ENCODE measurements at places on chromosomes 7 and 10. TPM values are rescaled to one million over a fixed set of nuclear protein-coding genes. Genes with fewer than 3 reads are reported as not detected.

FGL2 gene
- 1.3 TPM for total RNA-seq

FAM241B gene
- 0.18 TPM for total RNA-seq

DNA sequence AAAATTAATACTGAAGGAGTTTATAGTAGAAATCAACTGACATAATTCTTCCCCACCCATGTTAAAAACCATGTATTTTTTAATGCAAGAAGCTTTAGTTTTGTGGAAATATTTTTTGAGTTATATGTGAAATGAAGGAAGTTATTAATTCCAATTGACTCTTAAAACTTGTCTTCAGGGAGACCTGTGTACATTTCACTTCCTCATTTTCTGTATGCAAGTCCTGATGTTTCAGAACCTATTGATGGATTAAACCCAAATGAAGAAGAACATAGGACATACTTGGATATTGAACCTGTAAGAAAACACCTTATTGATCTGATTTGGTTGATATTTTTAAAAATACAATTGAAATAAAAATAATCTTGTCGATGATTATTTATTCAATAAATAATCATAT, 33.3 kb downstream of the CD36 start:
- DNase-seq, result no peak

- DNase-seq, result no peak
Observed at GRCh38 chr10:118116715-118117449, 70.1 kb upstream of the RAB11FIP2 start.

- DNase-seq, result peak; percentile 47
Observed at GRCh38 chr7:40356871-40357709, 222.3 kb downstream of the SUGCT start.

- DNase-seq, result no peak
Observed at GRCh38 chr10:75744261-75744660, 312.8 kb downstream of the LRMDA start.

DNA sequence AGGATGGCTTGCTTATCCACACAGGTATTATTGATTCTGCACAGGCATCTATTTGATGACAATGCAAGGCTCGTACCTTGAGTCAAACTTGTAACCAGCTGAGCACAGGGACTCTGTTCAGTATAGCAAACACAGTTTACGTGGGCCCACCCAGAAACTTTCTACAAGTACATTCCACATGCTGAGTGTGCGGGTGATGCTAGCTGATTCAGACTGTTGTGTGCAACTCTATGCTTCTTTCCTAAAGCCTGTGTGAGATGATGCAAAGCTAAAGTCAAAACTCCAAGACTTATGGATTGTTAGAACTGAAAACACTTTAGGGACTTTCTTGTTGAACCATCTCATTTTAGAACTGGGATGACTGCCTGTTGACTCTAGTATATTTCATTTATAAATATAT, 21.5 kb upstream of the CALD1 start:
- peak; percentile 78 for DNase-seq

- DNase-seq, result no peak
Observed at GRCh38 chr7:99011706-99012404, 132.1 kb downstream of the SMURF1 start.

DNA sequence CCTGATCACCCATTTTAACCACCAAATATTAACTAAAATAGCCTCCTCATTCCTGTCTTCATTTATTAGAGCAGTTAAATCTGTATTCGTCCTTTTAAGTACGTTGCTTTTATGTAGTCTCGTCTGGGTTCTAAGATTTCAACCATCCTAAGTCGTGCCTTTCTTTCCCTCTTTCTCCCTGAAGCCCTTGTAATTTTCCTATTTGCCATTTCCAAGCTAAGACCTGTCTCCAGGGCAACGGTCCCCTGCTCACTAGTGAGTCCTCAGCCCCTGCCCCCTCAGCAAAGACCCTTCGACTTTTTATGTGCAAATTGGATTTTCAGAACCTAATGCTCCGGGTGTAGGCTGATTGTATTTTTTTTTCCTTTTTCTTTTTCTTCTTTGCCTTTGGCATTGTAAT, 16.1 kb upstream of the MEST start:
- no peak for DNase-seq

- no peak for DNase-seq
Observed at GRCh38 chr7:43240565-43240964, 128.1 kb downstream of the HECW1 start.
